CD4-positive, alpha-beta T cell treated with Interleukin-21 for 1 hour (primary cell): ENCODE measurements at places on chromosomes 6 and 20.

DNA sequence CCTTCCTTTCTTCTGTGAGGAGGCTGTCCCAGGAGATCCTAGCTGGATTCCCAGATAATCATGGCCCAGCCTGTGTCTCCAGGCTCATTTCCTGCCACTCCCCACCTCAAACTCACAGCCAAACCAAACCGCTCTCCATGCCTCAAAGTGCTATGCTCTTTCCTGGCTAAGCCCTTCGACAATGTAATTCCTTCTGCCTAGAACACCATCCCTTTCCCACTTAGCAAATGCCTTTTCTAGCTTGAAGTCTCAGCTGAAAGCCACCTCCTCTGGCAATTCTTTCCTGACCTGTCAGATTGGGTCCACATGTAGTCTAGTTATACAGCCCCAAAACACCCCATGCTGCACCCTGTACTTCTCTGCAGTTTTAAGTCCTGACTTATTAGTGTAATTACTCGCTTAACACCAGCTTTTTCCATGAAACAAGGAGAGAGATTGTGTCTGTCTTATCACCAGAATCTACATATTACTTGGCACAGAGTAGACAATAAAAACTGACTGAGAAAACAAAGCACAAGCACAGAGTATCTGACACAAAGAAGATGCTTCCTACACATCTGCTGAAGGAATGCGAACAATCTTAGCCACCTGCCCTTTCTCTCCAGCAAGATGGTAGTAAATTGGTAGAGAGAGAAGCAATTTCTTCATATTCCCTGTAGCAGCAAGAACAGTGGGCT lies 5.4 kb downstream of the TRIM26 start:
- no peak for DNase-seq

DNA sequence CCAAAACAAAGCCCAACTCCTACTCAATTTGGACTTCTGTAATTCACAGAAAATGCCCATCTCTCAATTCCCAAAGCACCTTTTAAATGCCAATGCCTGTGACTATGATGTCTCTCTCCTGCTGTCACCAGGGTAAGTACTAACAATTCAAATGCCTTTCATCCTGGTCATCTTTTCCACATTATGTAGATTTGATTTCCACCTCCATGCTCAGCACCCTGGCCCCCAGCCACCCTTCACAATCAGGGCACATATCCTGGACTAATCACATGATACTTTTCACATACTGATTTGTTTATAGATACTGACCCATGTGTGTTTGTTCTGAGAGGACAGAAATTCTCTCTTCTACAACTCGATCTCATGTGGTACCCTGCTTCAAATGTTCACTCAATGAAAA lies 236.3 kb downstream of the PTPRK start:
- DNase-seq, result no peak

DNA sequence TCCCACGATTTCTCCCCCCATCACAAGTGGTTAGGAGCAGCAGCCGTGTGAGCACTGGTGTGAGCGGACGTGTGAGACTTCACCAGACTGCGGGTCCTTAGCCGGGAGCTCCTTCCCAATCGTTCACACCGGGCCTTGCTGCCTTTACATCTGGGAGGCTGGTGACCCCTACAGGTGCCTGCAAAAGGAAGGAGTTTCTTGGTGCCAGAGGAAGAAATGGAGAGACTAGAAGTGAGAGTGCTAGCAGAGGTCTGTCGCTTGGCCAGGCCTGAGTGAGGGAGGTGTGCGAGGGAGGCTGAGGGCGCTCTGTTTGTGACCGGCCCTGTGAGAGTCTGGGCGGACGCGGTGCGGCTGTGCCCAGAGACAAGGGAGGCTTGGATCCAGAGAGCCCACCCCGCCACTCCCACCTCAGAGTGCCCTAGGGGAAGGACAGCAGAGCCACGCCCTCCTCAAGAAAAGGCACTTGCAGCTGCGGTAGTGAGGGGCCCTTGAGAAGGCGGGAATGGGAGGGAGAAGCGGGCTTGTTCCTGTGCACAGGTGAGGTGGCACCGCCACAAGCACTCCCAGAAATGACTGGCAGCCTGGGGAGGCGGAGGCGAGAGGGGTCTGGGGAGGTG lies 10.0 kb upstream of the ARMC2 start:
- no peak for DNase-seq

DNA sequence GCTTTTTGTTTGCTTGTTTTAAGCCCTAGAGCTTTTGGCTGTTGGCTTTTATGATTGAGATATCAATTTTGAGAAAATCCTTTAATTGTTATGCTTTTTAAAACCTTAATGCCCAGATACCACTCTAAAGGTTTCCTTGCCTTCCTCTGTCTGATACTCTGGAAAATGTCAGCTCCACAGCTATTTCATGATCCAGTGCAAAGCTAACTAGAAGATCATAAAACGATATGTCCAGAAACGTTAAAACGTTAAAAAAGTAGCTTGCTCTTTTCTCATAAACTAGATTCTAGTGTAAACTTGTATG lies 189.5 kb upstream of the TENT5A start:
- DNase-seq, result no peak

DNA sequence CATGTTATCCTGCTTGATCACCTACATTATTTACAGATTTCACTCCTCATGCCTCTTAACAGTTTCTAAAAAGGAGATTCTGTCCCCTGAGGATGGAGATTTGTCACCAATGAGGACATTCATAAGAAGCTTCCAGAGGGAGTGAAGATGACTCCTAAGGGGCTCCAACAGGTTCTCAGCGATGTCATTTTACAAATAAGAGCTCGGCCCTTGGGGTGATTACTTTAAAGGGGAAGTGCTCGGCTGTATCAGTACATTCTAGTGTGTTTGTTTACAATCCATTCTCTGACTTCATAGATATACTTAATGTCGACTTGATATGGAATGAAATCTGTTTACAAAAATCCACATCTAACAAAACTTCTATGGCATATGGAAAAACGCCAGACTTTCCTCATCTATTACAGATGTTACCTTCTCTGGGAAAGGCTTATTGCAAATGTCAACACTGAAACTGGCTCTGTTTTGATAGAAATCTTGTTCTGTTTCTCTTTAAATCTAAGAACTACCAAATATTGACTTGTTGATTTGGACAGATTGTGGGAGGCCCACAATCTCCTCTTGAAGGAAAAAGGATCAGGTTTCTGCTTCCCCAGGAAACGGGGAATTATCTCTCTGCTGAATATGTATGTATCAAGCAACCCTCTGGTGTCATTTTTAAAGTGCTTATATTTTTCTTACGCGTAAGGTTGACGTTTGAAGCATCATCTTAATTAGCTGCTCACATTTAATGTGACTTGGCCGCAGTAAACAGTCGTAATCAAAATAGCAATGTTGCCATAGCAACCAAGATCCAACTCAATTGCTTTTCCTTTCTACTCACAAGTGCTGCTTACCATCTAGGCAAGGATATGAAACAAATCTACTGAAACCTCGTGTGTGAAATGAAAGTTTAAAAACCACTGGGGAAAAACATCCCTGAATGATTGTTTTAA lies 95.7 kb downstream of the SHLD1 start:
- peak; percentile 82 for DNase-seq

DNA sequence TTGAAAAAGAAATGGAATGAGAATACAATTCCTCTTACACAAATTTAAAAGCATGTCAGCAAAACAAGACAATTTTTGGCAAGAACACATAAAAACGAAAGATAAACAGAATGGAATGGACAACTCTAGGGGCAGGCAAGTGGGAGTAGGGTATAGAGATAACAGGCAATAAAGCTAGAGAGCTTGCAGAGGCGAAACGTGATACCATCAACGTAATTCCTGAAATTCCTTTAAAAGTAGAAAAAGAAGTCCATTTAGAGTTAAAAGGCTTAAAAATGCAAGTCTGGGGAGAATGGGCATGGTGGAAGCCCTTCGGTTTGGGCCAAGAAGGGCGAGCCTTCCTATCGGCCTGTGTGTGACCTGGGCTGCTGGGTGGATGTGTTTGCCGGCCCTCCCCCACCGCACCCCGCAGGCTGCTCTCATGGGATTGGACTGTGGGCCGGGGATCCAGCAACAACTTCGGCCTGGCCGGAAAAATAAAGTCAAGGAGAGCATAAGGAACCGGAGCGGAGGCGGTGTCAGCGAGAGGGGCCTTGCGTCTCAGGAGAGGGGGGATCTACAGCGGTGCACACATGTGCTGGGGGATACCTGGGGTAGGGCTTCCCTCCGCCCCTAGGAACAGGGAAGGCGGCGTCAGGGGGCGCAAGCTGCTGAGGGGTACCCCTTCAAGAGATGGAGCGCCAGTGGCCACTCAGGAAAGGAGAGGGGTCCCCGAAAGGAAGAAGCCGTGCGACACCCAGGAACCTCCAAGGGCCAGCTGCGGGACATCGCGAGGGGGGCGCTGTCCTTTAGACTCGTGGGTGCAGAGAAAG lies 4.1 kb downstream of the TMEM239 start:
- no peak for DNase-seq

DNA sequence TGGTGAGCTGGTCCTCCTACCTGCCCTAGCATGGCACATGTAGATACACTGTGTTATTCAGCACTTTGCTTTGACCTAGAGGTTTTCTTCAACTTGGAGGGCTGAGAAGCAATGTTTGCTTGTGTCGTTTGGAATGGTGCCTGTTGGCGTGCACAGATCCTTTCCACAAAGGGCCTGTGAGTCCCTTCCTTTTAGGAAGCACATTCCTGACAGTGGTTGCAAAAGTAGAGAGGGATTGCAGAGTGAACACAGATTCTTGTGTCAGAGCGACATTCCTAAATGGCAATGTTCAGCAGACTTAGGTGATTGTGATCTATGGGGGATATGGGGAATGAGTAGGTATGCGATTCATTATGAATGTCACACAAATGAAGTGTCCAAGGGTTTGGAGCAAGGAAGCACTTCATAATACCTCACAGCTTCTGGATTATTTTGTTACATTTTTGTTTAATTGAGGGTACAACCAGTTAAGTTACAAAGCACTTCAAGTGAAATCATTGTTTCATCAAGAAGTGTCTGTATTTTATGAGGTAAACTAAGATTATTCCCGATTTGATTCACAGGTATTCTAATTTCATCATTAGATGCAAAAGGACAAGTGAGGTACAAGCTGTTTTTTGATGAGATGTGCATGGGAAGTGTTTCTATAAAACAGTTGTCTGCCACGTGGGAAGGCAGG lies 713 bp upstream of the RNF144B start:
- DNase-seq, result no peak

GRCh38 chr6:121670511-121670910 lies 235.1 kb downstream of the GJA1 start:
- DNase-seq, result no peak

- no peak for DNase-seq
Observed at GRCh38 chr6:140078561-140079125, 704.2 kb upstream of the CITED2 start.

GRCh38 chr6:27312146-27312949 lies at the start of gene POM121L2:
POM121L2 (minus strand) TSS chr6:27312273; CDS start chr6:27312170, 103 bp downstream.
- peak; percentile 71 for DNase-seq

- no peak for DNase-seq
Observed at GRCh38 chr6:1940381-1940780, 305.0 kb downstream of the GMDS start.

- no peak for DNase-seq
Observed at GRCh38 chr6:41859356-41859755, 35.8 kb downstream of the USP49 start.

DNA sequence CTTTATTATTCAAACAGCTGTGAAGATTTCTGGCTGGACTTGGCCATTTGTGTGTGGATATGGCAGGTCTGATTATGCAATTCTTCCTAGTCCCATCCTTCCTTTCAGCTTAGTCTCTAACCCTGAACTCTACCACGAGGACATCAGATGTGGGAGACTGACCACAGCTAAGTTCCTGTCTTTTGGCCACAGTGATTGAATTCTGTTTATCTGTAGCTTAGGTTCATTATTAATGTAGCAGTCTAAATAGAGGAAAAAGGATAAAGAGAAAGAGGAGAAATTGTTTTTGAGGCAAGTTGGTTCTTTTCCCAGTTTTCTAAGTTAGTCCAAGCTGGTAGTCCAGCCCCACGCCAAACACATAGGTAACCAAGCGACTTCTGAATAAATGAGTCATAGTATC lies 598.9 kb downstream of the RFPL4B start:
- no peak for DNase-seq

DNA sequence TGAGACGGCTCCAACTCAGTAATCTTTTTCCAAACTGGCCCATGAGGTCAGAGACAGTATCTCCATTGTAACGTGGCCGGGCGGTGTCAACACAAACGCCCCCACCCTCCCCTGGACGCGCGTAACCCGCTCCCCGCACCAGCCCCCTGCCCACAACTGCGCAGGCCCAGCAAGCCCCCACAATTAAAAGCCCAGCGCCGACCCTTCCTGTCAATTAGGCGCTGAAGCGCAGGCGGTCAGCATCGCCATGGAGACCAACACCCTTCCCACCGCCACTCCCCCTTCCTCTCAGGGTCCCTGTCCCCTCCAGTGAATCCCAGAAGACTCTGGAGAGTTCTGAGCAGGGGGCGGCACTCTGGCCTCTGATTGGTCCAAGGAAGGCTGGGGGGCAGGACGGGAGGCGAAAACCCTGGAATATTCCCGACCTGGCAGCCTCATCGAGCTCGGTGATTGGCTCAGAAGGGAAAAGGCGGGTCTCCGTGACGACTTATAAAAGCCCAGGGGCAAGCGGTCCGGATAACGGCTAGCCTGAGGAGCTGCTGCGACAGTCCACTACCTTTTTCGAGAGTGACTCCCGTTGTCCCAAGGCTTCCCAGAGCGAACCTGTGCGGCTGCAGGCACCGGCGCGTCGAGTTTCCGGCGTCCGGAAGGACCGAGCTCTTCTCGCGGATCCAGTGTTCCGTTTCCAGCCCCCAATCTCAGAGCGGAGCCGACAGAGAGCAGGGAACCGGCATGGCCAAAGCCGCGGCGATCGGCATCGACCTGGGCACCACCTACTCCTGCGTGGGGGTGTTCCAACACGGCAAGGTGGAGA lies at the start of the genes HSPA1A and HSPA1L:
TSS of gene HSPA1A (plus strand) at position 519 of the 814 bp plus-strand sequence. CDS start at position 733, 214 bp downstream.
TSS of gene HSPA1L (minus strand) at position 259 of the 814 bp plus-strand sequence. CDS start 3,311 bp downstream, outside the sequence.
- DNase-seq, result peak; percentile 86

DNA sequence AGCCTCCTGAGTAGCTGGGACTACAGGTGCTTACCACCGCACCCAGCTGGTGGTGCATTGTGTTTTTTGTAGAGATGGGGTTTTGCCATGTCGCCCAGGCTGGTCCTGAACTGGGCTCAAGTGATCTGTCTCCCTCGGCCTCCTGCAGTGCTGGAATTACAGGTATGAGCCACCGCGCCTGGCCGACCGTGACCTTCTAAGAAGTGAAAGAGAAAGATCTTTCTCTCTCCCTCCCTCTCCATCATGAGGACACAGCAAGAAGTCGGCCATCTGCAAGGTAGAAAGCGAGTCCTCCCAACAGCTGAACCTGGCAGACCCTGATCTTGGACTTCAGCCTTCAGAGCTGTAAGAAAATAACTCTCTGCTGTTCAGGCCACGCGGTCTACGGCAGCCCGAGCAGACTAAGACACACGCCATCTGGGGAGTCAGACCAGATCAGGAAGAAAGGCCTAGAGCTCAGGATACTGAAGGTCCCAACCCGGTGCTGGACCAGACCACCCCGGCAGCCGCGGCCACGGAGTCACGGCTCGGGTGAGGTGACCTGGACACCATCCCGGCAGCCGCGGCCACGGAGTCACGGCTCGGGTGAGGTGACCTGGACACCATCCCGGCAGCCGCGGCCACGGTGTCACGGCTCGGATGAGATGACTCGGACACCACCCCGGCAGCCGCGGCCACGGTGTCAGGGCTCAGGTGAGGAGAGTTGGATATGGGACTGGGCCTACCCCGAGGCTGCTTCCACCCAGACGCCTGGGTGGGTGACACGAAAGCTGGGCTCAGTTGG lies 9.6 kb downstream of the GMEB2 start:
- no peak for DNase-seq

GRCh38 chr20:24972341-24972740 lies 20.2 kb downstream of the APMAP start:
- no peak for DNase-seq

GRCh38 chr6:7624796-7625710 lies 35.1 kb downstream of the SNRNP48 start:
- no peak for DNase-seq
